Endodermal cell (in vitro differentiated cells): ENCODE measurements at places on chromosomes 3 and 15. TPM values are rescaled to one million over a fixed set of nuclear protein-coding genes. Genes with fewer than 3 reads are reported as not detected.

ZNF502 gene
- total RNA-seq, result 0.07 and 0.29 TPM in 2 replicates

- no peak for DNase-seq
These were observed 3.8 kb downstream of the TP53BP1 start for GRCh38 chr15:43489191-43489590.

GRCh38 chr3:54067055-54067698 lies 55.2 kb upstream of the CACNA2D3 start:
- no peak for DNase-seq

CRABP1 gene
- total RNA-seq, result 91.0 to 103 TPM (median 97.5 TPM) in 3 replicates

GRCh38 chr3:135887220-135887619 lies 78.3 kb upstream of the PPP2R3A start:
- DNase-seq, result no peak

DNA sequence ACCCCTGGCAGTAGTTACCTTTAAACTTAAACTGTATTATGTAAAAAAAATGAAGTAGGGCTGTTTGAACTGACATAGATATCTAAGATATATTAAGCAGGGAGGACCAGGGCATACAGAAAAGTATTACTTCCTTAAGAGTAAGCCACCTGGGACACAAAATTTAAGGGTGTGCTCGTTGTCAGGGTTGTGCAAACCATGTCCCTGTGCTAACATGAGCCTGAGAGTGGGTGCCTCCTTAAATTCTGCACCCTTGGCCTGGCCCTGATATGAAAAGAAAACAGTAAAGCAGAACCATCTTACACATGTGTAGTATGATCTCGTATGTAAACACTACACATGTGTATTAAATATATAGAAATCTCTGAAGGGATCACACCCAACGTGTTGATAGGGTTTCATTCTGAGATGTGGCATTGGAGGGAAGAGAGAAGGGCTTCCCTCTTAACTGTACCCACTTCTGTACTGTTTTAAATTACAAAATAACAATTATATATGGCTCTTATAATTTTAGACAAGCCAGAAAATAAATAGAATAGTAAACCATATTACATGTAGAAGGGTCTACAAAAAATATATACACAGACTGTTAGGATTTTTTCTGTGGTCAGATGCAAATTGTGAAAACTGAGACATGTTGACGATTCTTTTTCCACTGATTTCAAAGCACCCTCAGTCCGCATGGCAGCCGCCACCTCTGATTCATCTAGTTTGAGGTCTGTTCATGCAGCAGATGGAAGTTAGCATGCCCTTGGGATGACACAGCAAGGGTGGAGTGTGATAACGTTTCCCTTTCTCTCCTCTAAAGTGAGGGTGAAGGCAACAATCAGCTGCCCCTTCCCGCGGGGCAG lies 400.8 kb upstream of the PROK2 start:
- DNase-seq, result no peak

ISL2 gene
- total RNA-seq, result 0.27 and 0.51 TPM in 2 replicates

GRCh38 chr15:101175401-101175800 lies 76.4 kb downstream of the CHSY1 start:
- no peak for DNase-seq

DNA sequence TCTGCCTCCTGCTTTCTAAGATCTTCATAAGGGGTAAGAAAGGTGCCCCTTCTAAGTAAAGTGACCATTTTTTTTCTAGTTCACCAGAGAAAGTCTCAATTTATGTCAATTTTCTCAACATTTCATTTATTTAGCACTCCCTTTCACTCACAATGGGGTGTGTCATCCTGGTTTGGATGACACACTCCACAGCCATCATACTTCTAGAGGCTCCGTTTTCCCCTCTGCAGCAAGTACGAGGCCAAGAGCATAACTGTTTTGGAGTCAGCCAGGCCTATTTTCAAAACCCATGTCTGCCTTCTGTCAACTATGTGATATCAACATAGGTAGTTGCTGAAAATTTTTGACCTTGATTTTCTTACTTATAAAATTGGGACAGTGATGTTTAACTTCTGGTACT lies 703.2 kb downstream of the NLGN1 start:
- DNase-seq, result no peak

DNA sequence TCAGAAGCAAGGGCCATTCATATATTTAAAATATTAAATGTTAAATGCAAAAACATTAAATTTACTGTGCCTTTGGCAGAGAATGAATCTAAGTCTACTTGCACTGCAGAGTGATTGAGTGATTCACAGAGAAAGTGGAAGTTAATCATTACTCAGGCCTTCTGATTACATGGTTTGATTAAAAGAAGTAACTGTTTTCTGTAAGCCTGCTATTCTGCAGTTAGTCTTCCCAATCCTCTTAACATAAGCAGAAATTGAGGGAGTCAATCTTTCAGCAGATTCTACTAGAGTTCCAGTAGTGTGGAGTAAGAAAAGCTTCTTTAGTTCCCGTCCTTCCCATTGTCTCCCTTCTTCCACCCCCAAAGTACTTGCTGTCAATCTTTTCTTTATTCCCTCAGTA lies 1.5 kb downstream of the NLGN1 start:
- DNase-seq, result no peak

RARB gene
- total RNA-seq, result 17.4 and 21.5 TPM in 2 replicates

SLC9C1 gene
- 0.66 and 1.2 TPM in 2 replicates for total RNA-seq

- DNase-seq, result no peak
These were observed 529.5 kb downstream of the NTRK3 start for GRCh38 chr15:87727073-87727472.

ECE2 gene
- total RNA-seq, result 0.11 TPM in 1 of 2 replicates, not detected in the other

DNA sequence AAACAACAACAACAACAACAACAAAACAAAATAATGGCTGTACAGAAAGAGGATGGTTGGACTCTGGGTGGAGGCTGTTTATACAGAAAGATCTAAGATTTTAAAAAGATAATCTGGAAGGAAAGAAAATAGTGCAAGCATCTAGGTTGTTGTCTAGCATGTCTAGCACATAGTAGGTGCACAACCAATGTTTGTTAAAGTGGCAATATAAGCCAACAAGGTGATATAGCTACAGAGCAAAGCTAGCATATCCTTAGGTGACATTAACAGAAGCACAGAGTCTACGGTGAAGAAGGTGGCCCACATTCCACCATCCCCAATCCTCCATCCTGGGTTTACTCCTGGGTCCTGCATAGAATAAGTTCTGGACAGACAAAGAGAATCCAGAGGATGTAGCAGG lies 4.7 kb downstream of the TMEM40 start:
- DNase-seq, result no peak

DNA sequence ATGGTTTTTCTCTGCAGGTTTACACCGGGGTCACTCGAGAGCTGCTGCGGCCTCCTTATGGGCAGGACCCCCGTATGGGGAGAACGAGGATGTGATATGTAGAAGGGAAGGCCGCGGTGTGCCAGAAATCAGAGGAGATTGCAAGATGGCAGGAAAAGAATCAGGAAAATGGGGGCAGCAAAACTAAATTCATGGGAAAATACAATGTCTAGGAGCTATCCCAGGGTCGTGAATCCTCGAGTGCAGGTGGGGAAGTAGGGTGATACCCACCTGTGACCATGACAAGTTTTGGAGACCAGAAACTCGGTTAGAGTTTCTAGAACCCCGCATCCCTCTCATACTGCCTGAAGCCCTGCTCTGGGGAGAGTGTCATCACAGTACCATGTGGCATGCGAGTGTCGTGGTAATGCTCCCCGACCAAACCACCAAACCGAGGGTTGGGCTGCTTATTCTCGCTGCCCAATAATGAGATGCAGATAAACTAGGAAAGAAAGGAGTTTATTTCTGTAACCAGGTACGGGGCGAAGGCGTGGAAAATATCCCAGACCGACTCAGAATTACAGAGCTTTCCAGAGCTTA lies 781 bp downstream of the TRNT1 start:
- peak; percentile 52 for DNase-seq

ADAMTS9 gene
- 9.5 and 16.1 TPM in 2 replicates for total RNA-seq

- DNase-seq, result no peak
These were observed 6.4 kb upstream of the ADAM10 start for GRCh38 chr15:58755956-58756355.

GRCh38 chr3:16402451-16402850 lies 111.0 kb downstream of the RFTN1 start:
- no peak for DNase-seq

DNA sequence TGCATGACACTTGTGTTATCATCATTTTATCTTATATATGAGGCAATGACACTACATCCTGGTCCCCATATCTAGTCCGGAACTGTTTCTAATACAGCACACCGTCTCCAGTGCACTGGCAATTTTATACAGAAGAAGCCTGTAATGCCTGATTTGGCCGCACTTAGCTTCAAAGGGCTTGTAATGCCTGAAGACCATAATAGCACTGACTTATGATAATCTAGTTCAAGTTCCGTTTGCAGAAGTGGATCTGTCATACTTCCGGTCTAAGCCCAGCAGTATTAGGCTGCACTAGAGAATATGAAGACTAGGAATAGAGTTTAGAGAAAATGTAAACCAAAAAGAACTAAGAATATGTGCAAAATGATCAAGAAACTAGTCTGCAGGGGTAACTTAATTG lies 1.3 kb downstream of the BNIP2 start:
- DNase-seq, result no peak

DNA sequence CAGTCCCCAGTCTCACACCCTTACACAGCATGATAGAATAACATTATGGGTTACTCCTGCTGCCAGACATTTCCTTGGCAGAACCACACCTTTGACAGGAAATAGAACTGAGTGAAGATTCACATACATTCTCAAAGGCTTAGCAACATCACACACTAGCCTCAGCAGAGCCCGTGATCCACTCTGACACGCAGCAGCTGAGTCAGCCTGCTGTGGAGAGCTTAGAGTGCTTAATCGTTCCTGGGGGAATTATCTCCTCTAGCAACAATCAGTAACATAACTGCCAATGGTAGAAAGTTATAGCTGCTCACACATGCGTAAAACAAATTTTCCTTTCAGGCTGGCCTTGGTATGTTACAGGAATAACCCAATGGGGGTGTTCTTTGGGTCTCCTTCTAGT lies 382.1 kb downstream of the GAP43 start:
- DNase-seq, result peak; percentile 73

- no peak for DNase-seq
These were observed 65.1 kb upstream of the LEKR1 start for GRCh38 chr3:156761007-156761406.

ZBTB47 gene
- total RNA-seq, result 3.5 to 8.1 TPM (median 7.2 TPM) in 3 replicates

DNA sequence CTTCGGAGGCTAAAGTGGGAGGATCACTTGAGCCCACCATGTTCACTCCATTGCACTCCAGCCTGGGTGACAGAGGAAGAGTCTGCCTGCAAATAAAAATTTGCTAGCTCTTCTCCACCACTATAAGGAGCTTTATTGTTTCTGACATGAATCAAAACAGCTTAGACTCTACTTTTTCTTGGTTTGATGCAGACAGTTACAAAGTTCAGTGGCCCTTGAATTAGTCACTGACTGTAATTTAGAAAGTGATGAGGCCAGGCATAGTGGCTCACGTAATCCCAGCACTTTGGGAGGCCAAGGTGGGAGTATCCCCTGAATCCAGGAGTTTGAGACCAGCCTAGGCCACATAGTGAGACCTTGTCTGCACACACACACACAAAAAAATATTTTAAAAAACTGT lies 172.4 kb upstream of the CGNL1 start:
- DNase-seq, result no peak

DNA sequence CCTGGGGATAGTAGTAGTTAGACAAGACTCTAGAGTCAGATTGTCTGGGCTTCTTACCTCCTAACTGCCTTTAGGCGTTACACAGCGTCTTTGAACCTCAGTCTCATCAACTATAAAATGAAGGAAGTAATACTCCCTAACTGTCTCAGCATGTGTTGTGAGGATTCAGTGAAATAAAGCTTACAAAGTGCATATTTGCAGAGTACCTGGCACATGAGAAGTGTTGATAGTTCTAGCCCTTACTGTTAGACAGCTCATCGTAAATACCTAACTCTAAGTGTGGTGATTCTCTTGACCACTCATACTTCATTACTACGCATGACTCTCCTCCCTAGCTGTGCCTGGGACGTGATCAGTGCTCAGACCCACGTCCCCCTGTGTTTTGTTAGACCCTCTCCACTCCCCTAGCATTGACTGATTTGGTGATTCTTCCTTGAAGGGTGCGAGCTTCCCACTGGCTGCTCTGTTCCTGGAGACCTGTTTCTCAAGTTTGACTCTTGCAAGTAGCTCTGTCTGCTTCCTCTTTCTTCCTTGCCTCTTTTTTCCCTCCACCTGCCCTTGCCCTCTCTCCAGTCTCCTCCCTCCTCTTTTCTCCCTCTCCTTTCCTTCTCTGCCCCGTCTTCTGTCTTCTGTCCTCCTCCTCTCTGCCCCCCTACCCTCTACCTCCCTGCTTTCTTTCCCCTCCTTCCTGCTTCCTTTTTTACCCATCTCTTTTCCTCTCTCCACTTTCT lies 124.2 kb downstream of the SLC25A26 start:
- DNase-seq, result no peak

PPP2R3A gene
- total RNA-seq, result 11.2 and 12.5 TPM in 2 replicates

GRCh38 chr3:108862865-108863798 lies 40.5 kb downstream of the TRAT1 start:
- no peak for DNase-seq

DNA sequence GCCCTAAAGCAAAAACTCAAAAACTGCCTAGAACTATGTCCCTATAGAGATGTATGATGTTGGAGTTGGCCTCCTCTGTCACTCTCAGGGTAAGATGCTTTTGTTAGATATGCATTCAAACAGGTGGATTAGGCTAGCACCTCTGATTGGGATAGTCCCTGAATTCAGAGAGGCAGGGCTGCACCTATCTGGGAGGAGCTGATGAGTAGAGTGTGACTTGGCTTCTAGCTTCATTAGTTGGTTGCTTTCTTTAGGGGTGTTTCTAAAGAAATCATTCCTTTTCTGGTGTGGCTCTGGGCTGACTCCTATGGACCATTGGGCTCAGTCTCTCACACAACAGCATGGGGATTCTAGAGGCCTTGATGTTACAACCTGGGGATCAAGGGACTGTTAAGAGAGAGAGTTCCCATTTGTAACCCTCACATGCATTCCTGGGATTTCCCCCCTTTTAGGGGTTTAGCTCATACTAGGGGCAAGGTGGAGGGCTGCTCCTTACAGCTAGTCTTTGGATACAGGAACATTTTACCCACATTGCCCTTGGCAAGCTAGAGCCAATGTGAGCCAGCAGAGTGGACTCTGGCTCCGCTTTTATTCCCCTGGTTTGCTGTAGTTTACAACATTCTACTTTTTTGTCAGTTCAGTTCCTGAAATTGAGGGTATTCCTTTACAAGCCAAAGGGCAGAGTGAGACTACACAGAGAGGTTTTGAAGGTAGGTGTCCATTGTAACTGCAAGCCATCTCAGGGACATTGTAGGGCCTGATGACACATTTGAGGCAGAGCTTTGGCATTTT lies 7.5 kb downstream of the ZNF592 start:
- peak; percentile 72 for DNase-seq

DNA sequence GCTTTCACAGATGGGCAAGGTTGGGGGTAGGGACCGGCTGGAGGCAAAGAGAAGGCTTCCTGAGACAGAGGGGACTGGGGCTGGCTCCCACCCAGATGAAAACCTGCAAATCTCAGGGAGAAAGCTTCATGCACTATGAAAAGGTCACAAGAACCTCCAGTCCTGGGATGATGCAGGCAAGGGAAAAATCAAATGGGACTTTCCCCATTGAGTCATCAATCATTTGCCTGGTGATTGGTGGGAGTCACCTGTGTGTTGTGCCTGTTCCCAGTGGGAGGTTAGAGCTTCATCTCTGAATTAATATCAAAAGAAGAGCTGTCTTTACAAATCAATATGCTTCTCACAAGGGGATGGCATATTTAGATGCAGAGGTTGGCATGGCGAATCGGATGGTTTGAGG lies 49.9 kb downstream of the CACNA1D start:
- DNase-seq, result no peak
